ENCODE measurements at places on chromosomes 4 and X.
A peak's percentile ranks its signal among the peaks of the same experiment; 100 is the strongest.

- DNase-seq = peak; percentile 53
Measured at GRCh38 chrX:154443992-154444754, at the start of gene FAM50A. FAM50A (plus strand) TSS chrX:154444141; CDS start chrX:154444236, 95 bp downstream.

- no peak for DNase-seq
Measured at GRCh38 chr4:70935038-70935695, 33.0 kb downstream of the MOB1B start.

DNA sequence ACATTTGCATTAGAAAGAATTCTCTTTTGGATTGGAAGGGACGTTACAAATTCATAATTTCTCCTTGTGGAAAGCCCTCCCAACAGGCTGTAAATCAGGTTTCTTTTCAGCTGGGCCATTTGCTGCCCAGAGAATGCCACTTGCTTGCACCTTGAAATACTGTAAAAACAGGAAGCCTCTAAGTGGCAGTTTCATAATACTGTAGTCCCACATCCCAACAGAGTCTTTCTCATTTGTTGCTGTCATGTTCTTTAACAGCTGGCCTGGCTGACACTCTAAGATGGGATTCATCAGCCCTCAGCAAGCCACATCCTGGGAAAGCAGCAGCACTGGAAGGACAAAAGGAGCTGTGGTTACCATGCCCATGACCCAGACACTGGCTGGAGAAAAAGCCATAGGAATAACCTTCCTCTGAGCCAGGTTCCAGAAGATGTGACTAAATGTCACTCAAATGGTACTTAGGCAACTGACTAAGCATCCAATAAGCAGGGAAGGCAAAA lies 221.9 kb upstream of the MBNL3 start:
- no peak for DNase-seq

GRCh38 chrX:6228720-6229119 lies at the start of gene NLGN4X:
NLGN4X (minus strand) TSS chrX:6228867; CDS start chrX:6151466, 77,401 bp downstream.
- no peak for DNase-seq

GRCh38 chr4:110671679-110672078 lies 48.8 kb upstream of the PITX2 start:
- DNase-seq = no peak

DNA sequence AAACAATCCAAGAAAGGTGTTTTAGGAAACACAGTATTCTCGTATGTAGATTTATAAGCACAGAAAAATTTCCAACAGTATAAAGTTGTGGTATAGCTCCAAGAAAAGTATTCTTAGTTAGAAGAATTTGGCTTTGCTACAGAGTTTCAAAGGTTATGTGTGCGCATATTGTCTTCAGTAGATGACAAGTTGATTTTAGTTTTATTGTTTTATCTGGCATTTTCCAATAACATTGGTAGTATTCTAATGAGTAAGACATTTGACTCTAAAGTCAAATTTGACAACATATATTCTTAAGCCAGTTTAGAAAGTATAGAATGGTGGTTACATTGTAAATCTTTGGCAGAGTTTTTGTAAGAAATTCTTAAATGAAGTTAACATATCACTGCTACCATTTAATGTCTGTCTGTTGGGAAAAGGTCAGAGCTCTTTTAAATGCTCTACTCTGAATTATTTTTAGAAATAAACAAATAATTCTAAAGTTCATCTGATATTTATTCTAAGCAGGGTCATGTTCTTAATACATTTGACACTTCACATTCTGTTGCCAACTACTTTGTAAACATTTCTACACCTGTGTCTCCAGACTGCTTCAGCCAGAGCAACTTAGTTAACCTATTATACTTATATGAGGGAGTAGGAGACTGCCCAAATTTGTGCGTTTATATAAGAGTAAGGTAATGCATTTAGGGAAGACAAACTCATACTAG lies 30.0 kb downstream of the CLCN3 start:
- no peak for DNase-seq

- peak; percentile 25 for DNase-seq
Measured at GRCh38 chr4:113919611-113920010, 59.8 kb downstream of the ARSJ start.

- DNase-seq = no peak
Measured at GRCh38 chr4:69122476-69122875, 26.2 kb downstream of the UGT2B7 start.

DNA sequence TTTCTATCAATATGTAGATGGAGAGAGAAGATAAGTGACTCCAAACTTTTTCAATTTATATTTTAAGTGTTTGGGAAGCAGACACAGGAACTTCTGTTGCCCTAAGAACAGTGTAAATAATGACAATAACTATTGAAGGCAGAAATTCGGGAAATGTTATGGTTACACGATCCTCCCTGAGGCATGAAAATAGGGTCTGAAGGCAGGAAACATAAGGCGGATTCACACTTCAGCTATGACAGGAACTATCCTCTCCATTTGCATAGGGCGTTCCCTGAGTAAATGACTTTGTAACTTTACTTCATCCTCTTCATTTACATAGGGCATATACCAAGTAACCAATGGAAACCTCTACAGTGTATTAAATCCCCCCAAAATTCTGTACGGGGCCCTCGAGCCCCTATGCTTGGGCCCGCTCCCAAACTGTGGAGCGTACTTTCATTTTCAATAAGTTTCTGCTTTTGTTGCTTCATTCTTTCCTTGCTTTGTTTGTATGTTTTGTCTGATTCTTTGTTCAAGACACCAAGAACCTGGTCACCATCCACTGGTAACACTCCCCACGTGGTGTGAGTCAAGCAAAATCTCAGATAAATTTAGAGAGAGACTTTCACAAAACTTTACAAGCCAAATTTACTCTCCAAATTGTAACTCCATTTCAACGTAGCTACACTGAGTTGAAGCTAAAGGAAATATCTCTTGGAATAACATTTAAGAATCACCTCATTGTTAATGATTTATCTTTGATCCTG lies 2504.3 kb downstream of the ARAP2 start:
- no peak for DNase-seq

DNA sequence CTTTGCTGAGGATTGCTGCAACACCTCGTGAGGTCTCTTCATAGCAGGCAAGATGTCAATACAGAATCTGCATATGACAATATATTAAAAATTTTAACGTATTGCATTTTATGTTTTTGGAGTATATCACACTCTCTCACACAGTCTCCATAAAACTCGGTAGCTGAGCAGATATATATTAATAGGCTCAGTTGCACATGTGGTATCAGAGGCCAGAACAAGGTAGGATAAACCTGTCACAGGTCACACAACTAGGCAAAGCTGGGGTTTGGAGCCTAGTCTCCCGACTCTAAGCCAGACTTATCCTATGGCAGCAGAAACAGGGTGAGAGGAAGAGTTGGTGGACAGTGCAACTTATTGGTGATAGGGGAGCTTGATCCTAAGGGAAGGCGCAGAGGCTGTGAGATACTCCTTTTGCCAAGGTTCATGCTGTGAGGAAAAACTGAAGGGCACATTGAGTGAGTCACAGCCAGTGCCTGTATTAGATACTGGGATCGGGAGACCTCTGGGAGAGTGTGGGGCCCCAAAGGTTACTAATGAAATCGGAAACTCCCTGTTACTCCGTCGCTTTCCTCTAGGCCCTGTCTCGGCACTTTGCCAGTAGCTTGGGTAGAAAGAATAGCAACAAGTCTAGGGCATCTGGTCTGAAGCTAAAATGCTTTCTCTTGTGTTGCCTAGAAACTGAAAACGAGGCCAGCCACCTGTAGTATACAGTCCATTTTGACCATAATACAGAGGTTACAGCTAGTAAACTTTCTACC lies 195.7 kb downstream of the ARHGAP10 start:
- DNase-seq = peak; percentile 18
